GM12865 (cell line): ENCODE measurements at places on chromosomes 1 and 21.

GRCh38 chr1:172870901-172871606 is 179.7 kb downstream of the TNFSF18 start:
- peak; percentile 22 for DNase-seq

DNA sequence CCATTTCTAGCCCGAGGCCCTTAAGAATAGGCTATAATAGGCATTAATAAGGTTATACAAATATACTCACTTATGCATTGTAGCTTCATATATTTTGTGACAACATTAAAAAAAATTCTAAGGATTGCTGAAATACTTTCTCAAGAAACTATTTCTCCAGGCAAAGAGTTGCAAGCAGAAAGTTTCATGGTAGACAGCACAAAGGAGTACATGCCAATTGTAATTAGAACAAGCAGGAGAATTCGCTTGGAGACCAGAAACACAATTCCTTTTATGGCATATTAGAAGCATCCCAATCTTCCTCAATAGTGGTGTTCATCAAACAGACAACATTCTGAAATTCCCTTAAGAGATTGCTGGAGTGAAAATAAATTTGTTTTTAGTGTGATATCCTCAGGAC is 122.8 kb downstream of the CRB1 start:
- DNase-seq = no peak

- DNase-seq = no peak
Measured at GRCh38 chr1:31708324-31708723, 4.5 kb upstream of the COL16A1 start.

- no peak for DNase-seq
Measured at GRCh38 chr1:234722270-234722704, 112.3 kb upstream of the IRF2BP2 start.

DNA sequence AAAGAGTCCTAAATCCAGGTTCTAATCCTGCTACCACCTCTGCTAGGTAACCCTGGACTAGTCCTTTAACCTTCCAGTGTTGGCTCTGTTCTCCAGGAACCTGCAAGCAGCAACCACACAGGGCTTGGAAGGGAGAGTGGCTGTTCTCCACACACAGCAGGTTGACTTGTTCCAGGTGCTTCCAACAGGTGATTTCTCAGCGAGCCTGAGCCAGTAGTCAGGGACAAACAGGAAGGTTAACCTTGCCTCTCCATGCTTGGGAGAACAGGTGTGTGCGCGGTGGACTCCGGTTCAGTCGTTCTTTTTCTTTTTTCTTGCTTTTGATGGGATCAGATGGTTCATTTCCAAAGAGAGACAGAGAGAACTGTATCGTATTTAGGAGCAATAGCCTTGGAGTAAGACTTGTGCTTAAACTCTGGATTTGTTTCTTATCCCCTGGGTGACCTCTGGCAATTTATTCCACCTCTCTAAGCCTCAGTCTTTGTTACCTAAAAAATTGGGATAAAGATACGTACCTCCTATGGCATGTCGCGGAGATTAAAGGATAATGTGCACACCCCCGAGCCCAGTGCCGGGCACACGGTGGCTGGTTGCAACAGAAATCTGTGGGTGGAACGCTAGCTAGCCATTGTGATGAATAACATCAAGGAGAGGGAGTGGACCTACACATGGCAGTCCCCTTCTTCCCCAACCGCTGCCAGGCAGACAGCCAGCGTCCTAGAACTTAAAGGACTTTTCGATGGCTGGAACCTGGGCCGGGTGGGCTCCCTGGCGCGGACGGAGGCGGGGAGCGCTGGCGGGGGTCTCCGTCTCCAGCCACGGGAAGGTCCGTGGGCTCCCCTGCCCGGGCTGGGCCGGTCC is 583 bp upstream of the CACHD1 start:
- no peak for DNase-seq

DNA sequence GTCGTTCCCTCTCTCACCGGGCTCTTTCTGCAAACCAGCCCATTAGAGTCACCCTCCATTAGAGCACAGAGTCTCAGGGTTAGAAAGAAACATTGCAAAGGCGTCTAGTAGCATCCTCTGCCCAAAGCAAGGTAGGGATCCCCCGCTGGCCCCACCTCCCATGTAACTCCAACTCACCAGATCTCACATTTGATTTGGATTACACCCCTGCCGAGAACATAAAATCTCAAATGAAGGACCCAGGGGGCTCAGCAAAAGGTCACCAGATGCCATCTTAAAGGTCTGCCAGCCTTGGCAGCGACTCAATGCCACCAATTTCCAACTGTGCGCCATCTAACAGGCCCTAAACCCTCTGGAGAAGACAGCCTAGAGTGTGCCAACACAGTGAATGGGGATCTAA is 14.1 kb downstream of the C1orf87 start:
- no peak for DNase-seq

DNA sequence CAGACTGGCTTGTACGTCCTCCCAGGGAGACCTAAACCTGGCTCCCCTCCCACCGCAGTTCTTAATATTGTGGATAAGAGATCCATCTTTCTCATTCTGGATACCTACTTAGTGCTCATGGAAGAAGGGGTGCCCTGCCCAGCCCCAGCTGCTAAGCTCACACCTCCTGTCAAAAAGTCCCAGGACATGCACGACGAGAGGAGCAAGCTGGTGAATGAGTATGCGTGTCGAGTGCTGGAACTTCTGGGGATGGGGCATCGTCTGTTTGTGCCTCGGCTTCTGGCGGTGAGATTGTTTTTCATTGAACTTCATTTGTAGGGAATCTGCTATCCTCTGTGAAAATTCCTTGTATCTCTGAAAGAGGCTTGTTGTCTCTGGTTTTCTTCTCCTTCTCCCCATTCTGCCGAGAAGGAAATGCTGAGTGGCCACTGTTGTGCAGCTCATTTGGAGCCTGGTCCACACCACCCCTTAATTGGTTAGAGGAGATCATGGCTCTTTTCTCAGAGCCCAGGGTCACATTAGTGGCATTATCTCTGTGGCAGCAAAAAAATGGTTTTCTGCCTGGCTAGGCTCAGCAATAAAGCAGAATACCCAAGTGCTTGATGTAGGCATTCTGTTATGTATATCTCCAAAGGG is 199.4 kb upstream of the CACYBP start:
- no peak for DNase-seq

- DNase-seq = no peak
Measured at GRCh38 chr1:192627901-192628300, 8.0 kb upstream of the RGS13 start.
